Iris pigment epithelial cell (primary cell): ENCODE measurements at places on chromosomes 11 and 22.
A peak's percentile ranks its signal among the peaks of the same experiment; 100 is the strongest.

- DNase-seq = peak; percentile 53
Observed at GRCh38 chr11:68584991-68585524, 99.3 kb upstream of the GAL start.

DNA sequence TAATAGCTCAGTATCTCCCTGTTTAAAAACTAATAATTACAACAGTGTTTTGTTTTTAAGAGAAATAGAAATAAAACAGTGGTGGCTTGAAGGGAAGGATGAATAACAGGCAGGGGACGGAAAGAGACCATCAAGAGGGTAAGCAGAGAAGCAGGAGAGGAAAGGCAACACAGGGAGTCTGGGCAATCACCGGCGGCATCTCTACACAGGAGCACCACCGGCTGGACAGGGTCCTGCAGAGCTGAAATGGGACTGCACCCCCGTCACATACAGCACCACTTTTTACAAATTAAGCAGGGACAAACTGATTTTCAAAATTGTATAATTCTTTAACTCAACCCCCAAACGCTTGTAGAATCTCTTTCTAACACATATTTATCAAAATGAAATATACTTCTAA, 18.4 kb downstream of the PHF21A start:
- DNase-seq = no peak

DNA sequence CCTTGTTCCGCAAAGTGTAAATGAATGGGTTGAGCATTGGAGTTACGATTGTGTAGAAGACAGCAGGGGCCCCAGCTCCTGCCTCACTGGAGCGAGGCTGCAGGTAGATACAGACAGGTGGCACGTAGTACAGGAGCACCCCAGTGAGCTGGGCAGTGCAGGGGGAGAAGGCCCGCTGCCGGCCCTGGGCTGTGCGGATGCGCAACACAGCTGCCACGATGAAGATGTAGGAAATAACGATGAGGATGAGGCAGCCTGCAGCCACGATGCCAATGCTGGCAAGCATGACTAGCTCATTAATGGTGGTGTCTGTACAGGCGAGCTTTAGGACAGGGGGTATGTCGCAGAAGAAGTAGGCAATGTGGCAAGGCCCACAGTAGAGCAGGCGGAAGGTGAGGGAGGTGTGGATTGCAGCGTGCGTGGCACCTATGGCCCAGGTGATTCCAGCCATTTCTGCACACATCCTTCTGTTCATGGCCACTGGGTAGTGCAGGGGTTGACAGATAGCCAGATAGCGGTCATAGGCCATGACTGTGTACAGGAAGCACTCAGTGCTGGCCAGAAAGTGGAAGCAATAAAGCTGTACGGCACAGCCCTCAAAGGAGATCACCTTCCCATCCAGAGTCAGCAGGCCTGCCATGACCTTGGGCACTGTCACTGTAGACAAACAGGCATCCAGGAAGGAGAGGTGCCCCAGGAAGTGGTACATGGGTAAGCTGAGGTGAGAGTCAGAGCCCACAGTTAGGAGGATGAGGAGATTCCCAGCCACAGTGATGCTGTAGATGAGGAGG, 616 bp downstream of the OR10S1 start:
- no peak for DNase-seq

DNA sequence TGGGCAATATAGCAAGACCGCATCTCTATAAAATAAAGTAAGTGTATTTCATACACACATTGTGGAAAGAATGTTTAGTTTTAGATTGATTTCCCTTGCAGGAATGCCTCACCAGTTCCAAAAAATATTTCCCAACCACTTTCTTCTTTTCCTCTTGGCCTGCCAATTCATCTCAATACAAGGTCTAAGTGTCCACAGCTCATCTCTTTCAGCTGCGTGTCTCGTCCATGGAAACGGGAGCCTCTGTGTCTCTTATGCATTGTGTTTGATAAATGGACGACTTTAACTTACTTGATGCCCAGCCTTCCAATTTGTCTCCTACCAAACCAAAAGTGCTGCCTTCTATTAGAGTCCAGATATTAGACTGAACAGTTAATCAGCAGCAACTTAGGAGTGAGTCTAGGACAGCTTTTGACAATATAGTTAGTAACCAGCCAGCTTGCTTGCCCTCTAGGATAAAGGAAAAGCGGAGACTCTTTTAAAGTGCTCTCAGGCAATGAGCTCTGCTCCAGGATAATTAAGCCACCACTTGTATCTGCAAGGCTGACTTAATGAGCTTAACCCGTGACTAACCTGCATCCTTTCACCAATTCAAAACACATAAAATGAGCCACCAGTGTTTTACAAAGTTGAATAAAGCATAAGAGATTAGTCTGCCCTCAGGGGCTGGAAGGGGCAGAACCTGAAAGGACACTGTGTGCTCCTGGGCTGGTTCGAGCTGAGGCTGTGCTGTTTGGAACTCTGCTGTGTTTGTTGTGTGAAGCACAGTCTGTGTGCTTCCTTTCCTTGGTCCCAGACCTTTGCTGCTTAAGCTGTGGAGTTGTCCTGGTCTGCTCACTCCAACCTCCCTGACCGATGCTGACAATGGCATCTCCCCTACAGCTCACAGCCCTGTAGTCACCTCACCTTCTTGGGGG, 27.5 kb downstream of the FBXO7 start:
- DNase-seq = no peak

GRCh38 chr11:77090046-77090372, 12.6 kb upstream of the OMP start:
- no peak for DNase-seq

GRCh38 chr22:47484960-47485569, 722.6 kb downstream of the TBC1D22A start:
- DNase-seq = no peak

GRCh38 chr11:10902301-10903063, 44.6 kb upstream of the ZBED5 start:
- DNase-seq = peak; percentile 75

DNA sequence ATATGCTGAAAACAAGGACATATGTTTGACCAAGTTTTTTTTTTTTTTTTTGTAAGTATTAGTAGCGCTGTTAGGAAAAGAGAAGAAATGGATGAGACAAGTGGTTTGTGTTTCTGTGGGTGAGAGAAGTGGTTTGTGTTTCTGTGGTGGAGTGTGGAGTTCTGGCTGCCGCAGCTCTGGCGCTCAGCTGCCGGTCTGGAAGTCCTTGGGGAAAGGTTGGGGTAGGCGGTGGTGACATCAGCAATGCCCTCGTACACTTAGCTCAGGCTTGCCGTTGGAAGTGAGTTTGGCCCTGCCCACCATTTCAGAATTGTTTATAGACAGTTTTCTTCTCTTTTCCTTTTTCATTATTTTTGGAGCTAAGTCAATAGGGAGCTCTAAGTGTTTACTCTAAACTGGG, 116.6 kb downstream of the TBC1D22A start:
- DNase-seq = peak; percentile 17

DNA sequence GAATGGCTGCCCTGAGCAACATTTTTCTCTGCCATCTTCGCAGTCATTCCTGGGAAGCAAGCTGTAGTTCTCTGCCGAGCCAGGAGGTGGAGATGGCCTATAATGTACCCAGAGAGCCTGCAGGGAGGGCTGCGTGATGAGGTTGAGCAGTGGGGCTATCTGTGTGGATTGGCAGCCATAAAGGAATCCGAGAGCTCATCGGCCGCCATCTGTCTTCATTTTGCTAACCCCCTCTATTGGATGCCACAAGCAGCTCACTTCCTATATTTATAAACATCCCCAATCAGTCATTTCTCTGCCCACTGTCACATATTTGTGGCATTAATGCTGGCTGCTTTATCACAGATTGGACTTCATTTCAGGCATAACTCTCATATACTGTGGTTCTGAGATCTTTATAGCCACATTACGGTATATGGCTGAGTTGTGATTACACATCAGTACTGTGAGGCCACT, 209.5 kb downstream of the NTM start:
- peak; percentile 8 for DNase-seq

DNA sequence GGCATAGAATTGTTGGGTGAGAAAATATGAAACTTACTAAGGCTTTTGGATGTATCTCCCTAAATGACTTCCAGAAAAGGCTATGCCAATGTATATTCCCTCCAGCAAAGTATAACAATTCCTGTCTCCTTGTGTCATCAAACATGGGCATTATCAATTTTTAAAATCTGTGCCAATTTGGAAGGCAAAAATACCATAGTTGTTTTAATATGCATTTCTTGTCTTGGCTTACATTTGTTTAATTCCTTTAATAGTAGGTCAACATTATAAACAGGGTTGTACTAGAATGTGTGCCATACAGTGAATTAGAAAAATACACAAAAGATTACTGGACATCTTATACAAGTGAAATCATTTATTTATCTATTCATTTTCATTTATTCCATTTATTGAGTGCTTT, 41.6 kb downstream of the DCUN1D5 start:
- no peak for DNase-seq

DNA sequence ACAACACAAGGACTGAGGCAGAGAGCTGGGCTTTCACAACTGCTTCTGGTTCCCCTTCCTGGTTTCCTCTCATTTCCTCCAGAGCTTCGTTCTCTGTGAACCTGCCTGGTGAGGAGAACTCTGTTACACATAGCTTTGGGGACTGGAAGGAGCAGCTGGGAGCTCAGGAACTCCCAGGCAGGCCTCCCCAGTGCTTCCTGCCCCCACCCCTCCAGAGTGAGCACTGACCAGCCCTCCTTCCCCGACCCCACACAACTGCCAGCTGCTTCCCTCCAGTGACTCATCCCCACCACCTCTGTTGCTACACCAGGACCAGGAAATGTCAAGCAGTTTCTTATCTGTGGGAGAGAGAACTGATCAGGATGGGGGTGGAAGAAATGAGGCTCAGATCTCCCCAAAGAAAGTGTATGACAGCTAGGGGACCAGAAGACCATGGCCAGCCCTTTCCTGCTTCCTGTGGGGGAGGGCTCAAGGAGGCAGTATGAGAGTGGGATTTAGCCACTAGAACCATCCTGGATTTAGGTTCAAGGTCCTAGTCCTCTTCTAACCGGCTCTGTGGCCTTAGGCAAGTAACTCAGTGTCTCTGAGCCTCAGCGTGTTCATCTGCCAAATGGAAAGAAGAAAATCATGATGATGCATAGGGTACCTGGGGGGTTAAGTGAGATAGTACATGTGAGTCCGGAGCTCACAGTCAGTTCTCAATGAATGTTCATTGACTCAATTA, 4.5 kb upstream of the TP53I11 start:
- peak; percentile 88 for DNase-seq

DNA sequence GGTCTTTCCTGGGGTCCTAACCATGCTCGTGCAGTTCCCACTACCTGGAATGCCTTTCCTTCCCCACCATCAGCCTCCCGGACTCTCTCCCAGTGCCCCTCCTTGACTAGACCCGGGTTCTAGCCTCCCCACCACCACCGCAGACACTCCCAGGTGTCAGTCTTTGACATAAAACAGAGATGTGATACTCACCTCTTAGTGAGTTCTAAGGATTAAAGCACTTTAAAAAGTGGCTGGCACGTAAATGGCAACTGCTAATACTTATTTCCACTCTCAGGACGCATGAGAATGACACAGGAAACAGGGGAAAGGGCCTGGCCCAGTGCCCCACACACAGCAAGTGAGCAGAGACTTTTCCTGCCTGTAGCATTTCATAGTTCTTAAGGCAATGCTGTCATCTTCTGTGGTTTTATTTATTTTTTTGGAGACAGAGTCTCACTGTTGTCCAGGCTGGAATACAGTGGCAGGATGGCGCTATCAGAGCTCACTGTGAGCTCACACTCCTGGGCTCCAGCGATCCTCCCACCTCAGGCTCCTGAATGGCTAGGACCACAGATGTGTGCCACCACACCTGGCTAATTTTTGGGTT, 1.9 kb upstream of the SLC25A45 start:
- peak; percentile 37 for DNase-seq

DNA sequence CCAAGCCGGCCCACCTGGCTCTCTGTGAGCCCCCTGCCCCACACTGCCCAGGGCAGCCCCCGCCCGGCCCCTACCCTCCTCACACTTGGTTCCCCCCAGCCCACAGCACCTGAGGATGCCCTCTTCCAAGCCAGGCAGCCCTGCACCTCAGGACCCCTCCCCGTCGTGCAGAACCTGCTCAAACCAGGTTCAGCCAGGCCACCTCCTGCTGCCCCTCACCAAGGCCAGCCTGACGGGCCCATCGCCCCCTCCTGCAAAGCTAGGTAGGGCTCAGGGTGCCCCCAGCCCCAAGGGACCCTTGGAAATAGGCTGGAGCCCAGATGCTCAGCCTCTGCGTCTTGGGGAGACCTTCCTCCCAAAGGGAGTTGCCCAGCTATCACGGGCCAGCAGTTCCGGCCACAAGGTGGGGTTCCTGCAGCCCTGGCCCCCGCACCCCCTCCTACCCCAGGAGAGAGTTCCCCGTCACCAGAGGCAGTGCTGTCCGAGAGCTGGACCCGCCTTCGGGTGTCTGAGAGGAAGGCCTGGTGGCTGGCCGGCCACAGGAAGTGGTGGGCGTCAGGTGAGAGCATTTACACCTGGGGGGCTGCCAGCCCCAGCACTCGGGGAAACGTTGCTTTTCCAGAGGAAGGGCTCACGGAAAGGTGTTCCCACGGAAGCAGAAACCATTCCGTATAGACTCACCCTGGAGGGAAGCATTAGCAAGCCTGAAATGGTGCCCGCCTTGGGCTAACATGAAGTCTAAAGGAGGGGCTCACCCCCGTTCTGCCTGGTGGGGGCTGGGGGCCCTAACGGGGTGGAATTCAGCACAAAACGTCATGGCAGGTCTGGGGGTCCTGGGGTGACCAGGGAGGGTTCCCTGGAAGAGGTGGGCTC, 3.2 kb upstream of the SYT8 start:
- no peak for DNase-seq

DNA sequence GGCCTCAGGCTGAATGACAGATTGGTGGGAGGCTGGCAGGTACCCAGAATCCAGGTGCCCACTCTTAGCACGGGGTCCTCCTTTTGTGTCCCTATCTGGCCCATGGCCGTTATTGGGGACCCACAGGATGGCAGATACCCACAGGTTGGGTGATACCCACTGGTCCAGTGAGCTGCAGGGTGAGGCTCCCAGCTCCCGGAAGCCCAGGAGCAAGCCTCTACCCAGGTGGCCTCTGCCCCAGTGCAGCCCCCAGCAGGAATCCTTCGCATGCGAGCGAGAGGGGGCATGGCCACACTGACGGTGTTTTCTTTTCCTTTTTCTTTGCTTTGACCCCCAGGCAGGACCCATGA, 116.1 kb downstream of the PHF21B start:
- DNase-seq = no peak

DNA sequence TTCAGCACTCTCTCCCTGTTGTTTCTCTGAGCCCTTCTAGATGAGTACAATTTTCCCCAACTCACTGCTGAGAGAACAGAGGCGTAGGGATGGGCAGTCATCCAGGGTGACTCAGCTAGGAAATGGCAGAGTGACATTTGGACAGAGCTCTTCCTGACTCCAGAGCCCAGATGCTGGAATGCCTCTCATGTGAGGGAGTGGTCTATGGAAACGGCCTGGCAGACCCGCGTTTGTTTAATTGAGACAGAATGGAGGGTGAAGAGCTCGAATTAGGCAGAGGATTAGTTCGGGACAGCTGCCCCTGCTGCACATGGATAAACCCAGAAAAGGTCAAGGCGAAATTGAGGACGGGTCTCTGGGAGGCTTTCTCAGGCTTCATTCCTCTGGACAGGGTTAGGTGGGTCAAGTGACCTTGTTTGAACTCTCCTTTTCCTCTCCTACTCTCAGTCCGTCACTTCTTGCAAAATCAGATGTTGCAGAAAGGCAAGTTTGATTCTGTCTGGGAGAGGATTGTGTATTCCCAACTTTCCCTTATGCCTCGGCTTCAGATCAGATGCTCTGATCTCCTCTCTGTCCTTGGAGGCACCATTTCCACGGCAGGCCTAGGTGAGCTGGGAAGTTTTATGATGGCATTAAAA, 7.6 kb upstream of the LMO2 start:
- peak; percentile 67 for DNase-seq
